ENCODE measurements at places on chromosomes 6 and 20.

DNA sequence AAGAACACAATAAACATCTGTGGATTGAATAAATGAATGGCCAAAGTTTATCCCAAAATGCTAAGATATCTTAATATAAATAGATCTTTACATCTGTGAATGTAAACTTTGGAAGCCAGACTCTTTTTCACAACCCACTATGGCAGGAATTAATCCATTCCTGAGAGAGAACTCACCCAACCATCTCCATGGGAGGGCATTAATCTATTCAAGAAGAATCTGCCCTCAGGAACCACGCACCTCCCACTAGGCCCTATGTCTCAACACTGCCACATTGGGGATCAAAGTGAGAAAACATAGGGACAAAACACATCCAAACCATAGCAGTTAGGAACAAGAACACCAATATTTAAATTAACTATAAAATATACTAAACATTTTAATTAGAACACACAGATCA is 3.4 kb downstream of the UBE3D start:
- peak; percentile 17 for DNase-seq

- DNase-seq = peak; percentile 92
These were observed 12.4 kb downstream of the FRS3 start for GRCh38 chr6:41767112-41767833.

DNA sequence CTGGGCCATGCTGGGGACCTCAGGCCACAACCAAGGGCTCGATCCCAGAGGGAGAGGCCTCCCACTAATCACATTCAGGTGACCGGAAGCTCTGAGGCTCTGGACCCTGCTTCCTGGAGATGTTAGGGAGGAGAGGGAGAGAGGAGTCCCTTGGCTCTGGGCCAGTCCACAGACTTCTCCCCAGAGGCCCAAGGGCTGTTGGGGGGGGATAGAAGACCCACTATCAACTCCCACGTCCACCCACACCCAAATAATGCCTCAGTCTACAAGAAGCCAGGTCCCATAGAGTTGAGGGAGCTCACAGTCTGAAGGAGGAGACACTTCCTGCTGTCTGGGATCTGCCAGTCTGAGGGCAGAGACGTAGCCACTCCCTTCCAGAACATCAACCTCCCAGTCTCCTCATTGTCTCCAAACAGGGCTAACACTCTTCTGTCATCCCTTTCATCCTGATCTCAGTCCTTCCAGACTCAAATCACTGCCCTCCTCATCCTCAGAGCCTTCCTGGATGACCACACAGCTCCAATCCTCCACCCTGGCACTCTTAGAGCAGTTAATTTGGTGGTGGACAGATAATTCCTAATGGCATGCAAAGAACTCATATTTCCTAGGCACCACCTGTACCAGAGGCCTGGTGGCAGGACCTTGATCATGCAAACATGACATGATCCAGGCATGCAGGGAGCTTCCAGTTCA is 69.9 kb downstream of the MRPL14 start:
- DNase-seq = no peak

DNA sequence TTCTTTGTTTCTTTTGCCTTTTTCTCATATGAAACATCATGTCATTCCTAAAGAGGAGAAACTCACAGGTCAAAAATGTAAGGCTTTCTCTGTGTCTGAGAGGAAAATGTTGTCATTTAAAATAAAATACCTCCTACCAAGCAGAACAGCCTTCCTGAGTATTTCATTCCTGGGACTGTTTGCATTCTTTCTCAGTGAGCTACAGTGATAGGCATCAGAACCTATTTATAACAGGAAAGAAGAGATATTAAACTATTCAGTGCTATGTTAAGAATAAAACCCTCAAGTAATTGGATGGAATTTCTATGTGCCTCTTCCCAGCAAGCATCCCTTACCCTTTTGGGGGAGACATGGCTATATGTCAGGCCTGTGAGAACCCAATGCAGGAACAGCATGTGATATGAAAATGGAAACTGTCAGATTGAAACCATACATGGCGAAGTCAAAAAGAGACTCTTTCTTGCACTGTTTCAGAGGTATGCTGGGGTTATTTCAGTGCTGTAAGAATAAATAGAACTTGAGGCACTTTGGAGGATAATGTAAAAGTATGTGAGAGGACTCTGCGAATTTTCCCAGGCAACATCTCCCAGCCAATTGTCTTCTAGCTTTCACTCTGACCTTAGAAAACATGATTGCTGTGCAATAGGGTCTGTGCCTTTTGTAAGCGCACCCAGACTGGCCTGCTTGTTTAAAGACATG is 133.8 kb upstream of the CCN2 start:
- DNase-seq = peak; percentile 81

GRCh38 chr6:128121190-128121589 is 220.3 kb upstream of the THEMIS start:
- DNase-seq = no peak

GRCh38 chr6:6409397-6410030 is 89.1 kb upstream of the F13A1 start:
- no peak for DNase-seq

DNA sequence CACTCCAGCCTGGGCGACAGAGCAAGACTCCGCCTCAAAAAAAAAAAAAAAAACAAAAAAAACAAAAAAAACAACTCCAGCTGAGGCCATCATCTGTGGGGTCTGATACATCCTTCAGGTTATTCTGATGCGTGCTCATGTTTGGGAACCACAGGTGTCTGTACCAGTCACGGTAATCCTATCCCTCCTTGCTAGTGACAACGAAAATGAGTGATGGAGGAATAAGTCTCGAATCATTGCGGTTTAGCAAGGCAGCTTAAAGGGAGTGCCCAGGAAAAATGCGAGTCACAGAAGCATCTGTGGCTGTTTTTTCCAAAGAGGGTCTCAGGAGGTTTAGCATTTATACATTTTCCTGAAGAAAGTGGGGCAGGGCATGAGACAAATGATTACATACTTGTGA is 48.8 kb downstream of the MCUR1 start:
- DNase-seq = no peak

GRCh38 chr20:43669332-43669731 is 2.4 kb downstream of the MYBL2 start:
- DNase-seq = no peak

- DNase-seq = no peak
These were observed 7.0 kb upstream of the RWDD1 start for GRCh38 chr6:116564311-116564710.

- DNase-seq = peak; percentile 60
These were observed 79.9 kb downstream of the FNDC1 start for GRCh38 chr6:159249128-159249527.

GRCh38 chr6:74519163-74519562 is 686.7 kb downstream of the COL12A1 start:
- DNase-seq = peak; percentile 54

- DNase-seq = no peak
These were observed 63.6 kb downstream of the BLOC1S5 start for GRCh38 chr6:8000636-8001035.

GRCh38 chr6:124795643-124796463 is 166.4 kb upstream of the RNF217 start:
- DNase-seq = peak; percentile 12

DNA sequence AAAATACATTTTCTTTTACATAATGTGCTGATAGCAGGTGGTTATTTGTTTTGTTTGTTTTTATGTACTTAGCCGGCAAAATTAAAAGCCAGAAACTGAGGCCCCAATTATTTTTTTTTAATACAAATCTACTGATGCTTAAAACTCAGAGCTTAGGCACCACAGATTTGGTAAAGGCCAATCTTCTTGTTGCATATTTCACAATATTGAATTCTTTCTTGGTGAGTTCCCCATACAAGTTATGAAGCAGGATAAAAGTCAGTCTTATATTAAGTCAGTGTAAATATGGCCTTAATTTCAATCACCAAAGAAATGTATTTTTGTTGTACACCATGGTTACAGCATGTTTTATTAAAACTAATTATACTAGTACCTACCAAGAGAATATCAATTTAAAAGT is 16.3 kb upstream of the ZDHHC14 start:
- DNase-seq = no peak

- no peak for DNase-seq
These were observed 9.5 kb upstream of the SIRPB1 start for GRCh38 chr20:1629321-1629720.

DNA sequence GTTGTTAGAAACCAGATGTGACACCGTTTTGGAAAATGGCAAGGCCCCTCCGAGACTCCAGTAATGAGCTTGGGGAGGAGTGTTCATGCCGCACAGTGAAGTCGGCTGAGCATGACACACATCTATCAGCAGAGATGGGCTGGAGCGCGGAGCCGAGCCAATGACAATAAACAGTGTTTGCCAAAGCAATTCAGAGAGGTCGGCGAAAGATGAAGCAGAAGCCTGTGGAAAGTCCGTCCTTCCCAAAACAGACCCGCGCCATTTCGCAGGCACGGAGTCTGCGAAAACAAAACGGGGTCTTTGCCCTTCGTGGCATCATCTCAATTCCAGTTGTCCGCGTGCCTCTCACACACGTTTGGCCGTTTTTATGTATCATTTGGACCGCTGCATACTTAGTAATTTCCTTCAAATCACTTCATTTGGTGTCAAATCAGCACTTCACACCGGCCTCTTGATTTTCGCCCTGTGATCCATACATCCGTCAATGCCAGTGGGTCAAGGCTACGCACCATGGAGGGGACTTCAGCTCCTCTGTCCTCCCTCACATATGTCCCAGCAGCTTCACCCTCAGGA is 71.3 kb downstream of the SULF2 start:
- peak; percentile 23 for DNase-seq

GRCh38 chr20:3072530-3073250 is 1.3 kb downstream of the OXT start:
- DNase-seq = no peak

- DNase-seq = no peak
These were observed 115.1 kb upstream of the SPTLC3 start for GRCh38 chr20:12893653-12894052.

DNA sequence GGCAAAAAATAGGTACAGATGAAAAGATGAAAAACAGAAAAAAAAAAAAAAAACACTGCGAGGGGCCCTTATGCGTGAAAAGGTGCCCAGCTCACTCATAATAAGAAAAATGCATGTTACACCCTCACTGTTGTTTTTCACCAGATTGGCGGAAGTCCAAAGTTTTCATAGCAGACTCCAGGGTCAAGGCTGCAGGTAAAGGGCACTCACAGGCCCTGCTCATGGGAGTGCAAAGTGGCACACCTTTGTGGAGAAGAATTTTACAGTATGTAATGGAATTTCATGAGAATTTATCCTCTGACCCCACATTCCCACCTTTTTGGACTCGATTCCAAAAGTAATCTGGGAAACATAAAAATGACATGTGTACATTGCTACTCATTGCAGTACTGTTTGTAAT is 108.2 kb downstream of the CDKAL1 start:
- DNase-seq = no peak

- DNase-seq = no peak
These were observed 63.9 kb downstream of the TMEM242 start for GRCh38 chr6:157259443-157259842.

GRCh38 chr6:4962905-4963304 is 40.9 kb downstream of the RPP40 start:
- DNase-seq = no peak

- DNase-seq = peak; percentile 71
These were observed 17.3 kb downstream of the FKBP1A start for GRCh38 chr20:1375515-1375914.

DNA sequence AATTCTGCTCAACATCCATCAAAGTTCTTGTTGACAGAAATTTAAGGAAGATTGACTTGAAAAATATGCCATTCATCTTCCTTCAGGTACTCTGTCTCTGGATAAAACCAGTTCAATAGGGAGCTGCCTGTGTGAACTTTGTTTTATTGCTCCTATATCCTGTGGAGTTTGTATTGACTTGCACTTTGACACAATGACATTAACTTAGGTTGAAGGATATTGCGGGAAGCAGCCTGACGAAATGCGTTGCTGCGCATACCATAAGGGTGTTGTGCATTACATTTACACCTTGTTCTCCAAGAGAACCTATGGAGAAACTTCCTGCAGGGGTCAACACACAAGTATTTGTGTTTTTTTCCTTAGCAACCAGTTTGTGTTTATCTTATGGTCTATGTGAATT is 185.4 kb upstream of the GRIK2 start:
- no peak for DNase-seq

DNA sequence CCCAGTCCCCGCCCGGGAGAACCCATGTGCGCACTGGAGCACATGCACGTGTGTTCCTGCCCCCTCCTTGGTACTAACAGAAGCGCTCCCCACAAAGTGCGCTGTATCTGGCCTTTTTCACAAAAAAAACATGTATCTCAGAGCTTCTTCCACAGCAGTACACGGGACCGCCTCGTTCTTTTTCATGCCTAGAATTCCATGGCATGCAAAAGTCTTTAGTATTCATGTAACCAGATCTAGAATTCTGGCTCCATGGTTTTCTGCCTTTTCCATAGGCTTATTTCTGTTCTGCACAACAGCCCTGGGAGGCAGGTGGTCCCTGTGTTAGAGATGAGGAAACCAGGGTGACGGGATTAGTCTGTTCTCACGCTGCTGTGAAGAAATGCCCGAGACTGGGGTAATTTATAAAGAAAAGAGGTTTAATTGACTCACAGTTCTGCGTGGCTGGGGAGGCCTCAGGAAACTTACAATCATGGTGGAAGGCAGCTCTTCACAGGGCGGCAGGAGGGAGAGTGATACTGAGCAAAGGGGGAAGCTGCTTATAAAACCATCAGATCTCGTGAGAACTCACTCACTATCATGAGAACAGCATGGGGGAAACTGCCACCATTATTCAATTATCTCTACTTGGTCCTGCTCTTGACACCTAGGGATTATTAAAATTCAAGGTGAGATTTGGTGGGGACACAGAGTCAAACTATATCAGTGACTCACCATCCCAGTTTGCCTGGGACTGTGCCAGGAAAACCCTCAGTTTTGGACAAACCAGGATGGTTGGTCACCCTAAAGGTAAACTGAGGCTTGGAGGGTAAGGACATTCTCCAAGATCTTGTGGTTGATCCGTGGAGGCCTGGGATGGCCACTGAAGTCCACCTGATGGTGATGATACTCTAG is 41.0 kb downstream of the C20orf203 start:
- no peak for DNase-seq

GRCh38 chr20:24771542-24772061 is 177.5 kb upstream of the CST7 start:
- no peak for DNase-seq

GRCh38 chr6:142376800-142377496 is 75.1 kb downstream of the ADGRG6 start:
- no peak for DNase-seq

GRCh38 chr6:43254846-43255245 is 11.6 kb downstream of the TTBK1 start:
- DNase-seq = no peak

- DNase-seq = peak; percentile 20
These were observed 118.6 kb upstream of the BCLAF1 start for GRCh38 chr6:136408204-136408603.

DNA sequence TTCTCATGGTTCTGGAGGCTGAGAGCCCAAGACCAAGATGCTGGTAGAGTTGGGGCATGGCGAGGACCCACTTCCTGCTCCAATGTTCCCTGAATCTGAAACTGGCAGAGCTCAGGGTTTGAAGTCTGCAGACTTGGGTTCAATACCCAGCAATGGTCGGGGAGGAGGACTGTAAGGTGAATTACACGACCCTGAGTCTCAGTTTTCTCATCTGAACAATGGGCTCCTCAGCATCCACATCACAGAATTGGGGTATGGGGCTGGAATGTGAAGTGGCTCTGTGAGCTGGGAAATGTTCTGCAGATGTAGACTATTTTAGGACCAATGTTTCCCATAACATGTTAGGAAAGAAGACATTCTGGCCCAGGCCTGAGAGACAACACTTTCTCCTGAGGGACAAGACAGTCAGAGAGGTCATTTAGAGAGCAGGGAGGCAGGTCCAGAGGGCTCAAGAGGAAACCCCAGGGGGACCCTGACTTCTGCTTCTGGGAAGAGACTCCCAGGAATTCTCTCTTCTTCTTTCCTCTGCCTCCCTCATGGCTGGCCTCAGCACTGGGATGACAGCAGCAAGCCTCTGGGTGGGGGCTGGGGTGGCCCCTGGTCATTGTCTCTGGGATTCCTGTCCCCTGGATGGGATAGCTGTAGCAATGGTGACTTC is 141.3 kb upstream of the PMEPA1 start:
- DNase-seq = no peak

Measured in AG08395 (cell line).